ENCODE measurements at places on chromosomes 2 and 18. TPM values are rescaled to one million over a fixed set of nuclear protein-coding genes. Genes with fewer than 3 reads are reported as not detected.

GRCh38 chr2:51151490-51152140 lies 119.7 kb upstream of the NRXN1 start:
- no peak overlapping the region for H3K27ac ChIP-seq
- H3K27me3 ChIP-seq = no peaks in the 10 kb centered on the region
- DNase-seq = no peak

DNA sequence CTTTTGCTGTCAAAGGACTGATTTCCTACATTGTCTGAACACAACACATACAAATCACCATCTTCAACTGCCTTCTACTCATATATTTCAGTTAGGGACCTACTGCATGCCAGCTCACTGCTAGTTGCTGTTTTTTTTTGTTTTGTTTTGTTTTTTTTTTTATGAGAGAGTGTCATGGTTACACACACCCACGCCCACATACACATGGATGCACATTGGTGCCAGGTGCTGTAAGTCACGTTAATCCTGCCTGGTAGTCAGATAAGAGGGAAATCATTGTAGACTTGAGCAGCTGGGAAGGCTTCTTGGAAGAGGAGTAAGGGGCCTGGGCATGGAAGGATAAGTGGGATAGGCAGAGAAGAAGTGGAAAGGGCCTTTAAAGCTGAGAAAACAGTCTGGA lies 209.9 kb downstream of the TDRD15 start:
- no peaks in the 10 kb centered on the region for H3K36me3 ChIP-seq
- no peak for DNase-seq
- no peaks in the 10 kb centered on the region for H3K27me3 ChIP-seq
- H3K4me1 ChIP-seq = no peaks in the 10 kb centered on the region

DNA sequence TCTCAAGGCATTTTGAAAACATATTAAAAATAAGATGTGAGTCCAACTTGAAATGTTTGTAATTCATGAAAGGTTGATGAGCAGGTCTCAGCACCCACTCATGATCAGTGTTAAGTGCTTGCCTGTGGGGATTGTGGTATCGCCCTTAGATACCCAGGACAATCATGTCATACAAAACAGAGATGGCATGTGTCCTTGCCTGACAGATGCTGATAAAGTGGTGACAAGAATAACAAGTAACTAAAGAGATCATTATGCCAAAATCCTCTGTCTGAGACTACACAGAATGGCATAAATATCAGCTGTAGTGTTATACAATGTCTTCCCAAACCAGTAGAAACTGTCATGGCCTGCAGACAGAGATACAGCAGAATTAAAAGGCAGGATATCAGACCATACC lies 930.3 kb downstream of the SUCLG1 start:
- no peaks in the 10 kb centered on the region for H3K36me3 ChIP-seq
- H3K27ac ChIP-seq = no peak overlapping the region
- no peak overlapping the region for H3K4me3 ChIP-seq
- DNase-seq = no peak
- no peaks in the 10 kb centered on the region for H3K27me3 ChIP-seq

DNA sequence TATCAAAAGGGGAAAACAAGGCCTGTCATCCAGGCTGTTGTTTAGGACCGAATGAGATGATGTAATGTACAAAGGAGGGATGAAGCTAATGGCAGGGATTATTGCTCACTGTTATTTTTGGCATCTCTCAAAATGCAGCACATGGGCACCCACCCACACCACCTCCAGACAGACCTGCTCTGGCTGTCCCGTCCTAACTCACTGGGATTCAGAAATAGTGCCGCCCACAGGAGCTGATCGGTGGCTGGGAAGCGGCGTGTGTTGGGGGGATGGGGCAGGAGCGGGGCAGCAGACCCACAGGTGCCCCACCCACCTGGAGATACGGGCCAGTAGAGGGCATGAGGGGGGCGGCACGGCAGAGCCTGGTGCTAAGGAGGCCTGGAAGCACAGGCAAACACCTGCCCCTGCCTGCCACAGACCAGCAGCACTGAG lies 52.2 kb downstream of the CRACDL start:
- peaks cover 2% of the 10 kb centered on the region for H3K27me3 ChIP-seq
- H3K27ac ChIP-seq = no peak overlapping the region
- H3K4me3 ChIP-seq = no peak overlapping the region
- no peaks in the 10 kb centered on the region for H3K4me1 ChIP-seq

GRCh38 chr2:101364878-101365277 lies 22.4 kb downstream of the CREG2 start:
- no peak overlapping the region for H3K4me3 ChIP-seq
- no peaks in the 10 kb centered on the region for H3K36me3 ChIP-seq
- DNase-seq = no peak
- H3K27ac ChIP-seq = no peak overlapping the region

Gene ASXL3
- 36.7 TPM for total RNA-seq

Gene CHST9
- total RNA-seq = 2.4 TPM

Data from mesothelial cell of epicardium (in vitro differentiated cells).